Psoas muscle (tissue), 8 donors: ENCODE measurements at places on chromosomes 13 and 19.

- no peak for DNase-seq
These were observed 99.3 kb downstream of the DOCK9 start for GRCh38 chr13:98878486-98879126.

GRCh38 chr19:3387645-3388589 is 21.5 kb downstream of the NFIC start:
- DNase-seq: peak; percentile 91

GRCh38 chr19:5262721-5263120 is 77.9 kb downstream of the PTPRS start:
- DNase-seq: no peak

DNA sequence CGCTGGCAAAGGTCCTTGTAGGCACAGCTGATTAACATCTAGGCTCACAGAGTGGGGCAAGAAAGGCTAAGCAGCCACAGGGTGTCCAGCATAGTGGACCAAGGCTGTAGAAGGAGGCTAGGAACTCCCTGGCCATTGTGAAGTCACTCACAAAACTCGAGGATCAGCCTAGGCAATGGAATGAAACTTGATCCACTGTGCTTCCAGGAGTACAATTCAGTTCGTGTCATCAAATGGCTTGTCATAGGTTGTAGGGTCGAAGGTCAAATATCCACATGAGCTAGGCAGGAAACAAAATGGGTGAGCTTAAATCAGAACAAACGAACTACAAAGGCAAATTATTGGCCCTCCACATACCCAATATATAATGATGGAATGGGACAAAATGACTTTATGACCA is 4.4 kb upstream of the FAM187B start:
- DNase-seq: no peak

- no peak for DNase-seq
These were observed 553.1 kb downstream of the DCT start for GRCh38 chr13:93926425-93926824.

DNA sequence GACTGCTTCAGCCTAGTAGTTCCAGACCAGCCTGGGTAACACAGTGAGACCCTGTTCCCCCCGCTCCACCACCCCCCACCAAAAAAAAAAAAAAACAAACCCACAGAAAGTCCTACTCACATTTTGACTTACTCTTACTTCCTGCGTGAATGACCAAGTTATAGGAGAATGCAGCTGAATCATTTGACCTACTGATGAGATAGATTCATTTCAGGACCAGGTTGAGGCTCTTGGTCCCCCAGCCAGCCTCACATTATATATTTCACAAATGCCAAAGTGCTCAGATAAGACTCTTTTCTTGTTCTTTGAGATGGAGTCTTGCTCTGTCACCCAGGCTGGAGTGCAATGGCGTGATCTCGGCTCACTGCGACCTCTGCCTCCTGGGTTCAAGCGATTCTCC is 70.2 kb downstream of the KLF5 start:
- DNase-seq: no peak
